ENCODE measurements at places on chromosomes 7 and 10.

DNA sequence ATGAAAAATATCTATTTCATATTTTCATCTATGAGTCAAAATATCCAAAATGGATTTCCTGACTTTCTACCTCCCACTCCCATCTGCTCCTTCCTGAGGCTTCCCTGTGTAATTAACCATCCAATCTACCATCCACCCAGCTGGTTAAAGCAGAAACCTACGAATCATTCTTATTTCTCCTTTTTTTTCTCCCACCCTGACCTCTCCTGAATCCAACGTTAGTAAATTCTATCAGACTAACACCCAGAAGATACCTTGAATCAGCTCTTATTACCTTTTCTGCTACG is 3.7 kb upstream of the LIPF start:
- no peak for DNase-seq

DNA sequence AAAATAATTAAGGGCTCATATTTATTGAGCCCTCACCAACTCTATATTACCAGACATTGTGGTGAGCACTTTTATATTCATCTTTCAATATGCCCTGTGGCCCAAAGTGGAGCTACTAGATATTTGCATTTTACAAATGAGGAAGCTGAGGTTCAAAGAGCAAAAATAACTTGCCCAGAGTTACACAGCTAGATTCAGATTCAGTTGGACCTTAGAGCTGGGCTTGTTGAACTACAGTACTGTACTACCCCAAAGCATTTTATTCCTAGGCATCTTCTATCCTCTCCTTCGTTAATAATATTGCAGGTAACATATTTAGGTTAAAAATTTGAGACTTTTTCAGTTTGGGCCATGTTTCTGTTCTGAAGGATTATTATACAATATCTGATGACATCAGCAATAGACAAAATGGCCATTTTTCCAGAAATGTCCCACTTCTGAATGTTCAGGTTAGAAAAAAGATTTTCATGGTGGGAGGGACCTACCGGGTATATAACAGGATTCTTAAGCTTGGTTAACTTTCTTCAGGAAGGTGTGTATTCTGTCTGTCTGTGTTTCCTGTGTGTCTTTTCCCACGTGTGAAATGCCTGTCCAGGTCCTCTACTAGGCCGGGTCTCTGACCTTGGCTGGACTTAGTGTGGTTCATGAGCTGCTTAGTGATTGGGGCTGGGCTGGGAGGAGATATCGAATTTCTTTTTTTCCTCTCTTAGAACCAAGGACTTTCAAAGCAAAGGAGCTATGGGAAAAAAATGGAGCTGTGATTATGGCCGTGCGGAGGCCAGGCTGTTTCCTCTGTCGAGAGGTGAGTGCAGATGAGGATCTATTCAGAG is 13.6 kb downstream of the PRXL2A start:
- no peak for DNase-seq

DNA sequence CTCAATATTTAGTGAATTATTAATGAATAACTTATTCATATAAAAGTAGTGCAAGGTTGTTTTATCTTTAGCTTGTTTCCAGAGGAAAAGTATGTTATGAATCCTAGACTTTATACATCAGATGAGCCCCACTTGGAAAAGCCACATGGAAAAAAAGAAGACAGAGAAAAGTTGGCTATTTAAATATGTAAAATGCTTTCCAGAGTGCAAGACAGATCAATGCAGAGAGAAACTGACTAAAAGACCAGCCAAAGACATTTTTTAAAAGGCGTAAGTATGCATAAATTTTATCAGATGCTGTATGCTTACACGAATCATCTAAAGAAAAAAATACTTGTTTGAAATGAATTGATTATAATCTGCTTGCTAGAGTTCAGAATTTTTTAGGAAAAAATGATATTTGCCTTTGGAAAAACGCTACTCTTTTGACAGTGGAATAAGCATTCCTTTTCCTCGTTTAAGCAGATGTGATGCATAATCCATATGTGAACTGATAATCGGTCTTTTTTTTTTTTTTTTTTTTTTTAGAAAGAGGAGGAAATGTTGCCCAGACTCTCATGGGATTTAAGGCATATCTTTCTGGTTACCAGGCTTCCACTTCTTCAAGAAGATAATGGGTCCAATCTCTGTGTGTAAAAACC is 70.7 kb downstream of the RELN start:
- DNase-seq, result no peak

- no peak for DNase-seq
These were observed 319.1 kb upstream of the NFE2L3 start for GRCh38 chr7:25832929-25833328.

GRCh38 chr7:115260381-115260780 is 338.5 kb downstream of the MDFIC start:
- DNase-seq, result no peak

DNA sequence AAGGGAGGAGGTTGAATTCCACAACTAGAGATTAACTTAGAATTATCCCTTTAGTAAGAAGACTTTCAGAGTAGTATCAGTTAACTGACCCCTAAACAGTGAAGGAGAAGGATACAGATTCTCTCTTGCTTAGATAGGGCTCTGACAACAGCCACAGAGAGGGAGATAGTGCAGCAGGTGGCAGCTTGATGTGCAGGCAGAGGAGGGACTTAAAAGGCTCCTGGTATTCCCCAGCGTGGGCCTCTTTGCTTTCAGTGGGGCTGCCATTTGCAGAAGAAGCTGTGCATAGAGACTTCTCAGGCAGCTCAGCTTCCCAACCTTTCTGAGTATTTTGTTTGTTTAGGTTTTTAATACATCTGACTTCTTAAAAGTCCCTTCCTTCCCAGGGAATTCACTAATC is 16.0 kb downstream of the FZD1 start:
- peak; percentile 38 for DNase-seq

DNA sequence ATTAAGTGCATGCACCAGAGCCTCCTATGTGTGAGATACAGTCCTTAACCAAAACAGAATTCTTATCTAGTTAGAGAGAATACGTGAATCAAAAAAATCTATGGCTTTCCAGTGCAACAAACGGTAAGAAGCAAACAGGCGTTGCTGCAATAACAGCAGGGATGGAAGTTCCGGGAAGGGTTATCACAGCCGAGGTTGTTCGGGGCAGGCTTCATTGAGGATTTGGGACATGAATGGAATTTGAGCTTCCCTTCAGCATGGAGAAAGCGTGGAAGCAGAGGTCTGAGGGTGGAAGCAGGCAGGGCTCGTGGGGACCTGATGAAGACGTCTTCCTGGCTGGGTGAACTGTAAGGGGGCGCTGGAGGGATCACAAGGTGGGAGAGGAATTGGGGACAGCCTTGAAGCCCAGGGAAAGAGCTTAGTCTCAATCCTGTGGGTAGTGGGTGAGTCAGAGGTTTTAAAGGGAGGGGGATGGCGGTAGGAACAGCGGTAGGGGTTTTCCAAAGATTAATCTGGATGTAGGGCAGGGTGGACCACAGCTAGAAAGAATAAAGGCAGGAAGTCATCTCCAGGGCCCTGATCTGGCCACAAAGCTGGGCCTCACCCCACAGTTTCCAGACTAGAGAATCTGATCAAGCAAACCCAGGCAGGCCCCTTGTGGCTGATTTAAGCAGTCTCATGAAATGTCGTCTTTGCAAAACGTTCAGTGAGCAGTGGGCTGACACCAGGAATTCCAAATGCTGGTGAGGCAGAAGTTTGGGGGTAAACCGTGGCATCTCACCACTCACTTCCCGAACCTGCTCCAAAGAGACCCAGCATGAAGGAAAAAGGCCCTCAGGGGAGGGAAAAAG is 65.1 kb downstream of the CALML3 start:
- no peak for DNase-seq

- no peak for DNase-seq
These were observed 21.9 kb upstream of the ANTXRL start for GRCh38 chr10:46264737-46265368.

DNA sequence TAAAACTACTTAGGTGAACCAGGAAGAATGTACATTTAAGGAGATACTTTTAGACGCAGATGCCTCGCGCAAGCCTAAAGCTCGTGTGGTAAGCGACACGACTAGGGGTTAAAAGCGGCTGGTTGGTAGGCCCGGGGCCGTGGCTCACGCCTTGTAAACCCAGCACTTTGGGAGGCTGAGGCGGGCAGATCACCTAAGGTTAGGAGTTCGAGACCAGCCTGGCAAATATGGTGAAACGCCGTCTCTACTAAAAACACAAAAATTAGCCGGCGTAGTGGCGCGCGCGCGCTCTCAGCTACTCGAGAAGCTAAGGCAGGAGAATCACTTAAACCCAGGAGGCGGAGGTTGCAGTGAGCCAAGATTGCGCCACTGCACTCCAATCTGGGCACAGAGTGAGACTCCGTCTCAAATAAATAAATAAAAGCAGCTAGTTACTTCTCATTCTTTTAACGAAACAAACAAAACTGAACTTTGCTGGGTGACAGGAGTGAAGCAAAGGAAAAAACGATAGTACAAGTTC is 879 bp downstream of the NUDT5 start:
- no peak for DNase-seq

- DNase-seq, result no peak
These were observed 737.2 kb upstream of the IGFBP3 start for GRCh38 chr7:46658281-46658680.

DNA sequence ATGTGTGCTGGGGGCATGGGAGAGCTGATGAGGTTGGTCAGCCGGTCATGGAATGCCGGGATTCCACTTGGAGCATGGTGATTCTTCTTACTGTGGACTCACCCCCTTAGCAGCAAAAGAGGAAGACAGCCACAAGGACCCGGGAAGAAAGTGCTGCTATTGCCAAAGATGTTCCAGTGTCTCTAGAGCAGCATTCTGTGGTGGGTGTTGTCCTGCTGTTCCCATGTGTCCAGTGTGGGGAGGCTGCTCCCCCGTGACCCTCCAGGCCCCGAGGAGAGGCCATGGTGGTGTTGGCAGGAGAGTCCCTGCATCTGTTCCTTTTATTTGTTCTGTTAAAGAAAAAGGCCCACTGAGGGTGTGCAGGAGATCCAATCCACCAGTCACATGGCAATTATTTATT is 499.4 kb downstream of the RPS24 start:
- no peak for DNase-seq

GRCh38 chr10:117246997-117247671 is 6.2 kb downstream of the SLC18A2 start:
- no peak for DNase-seq

GRCh38 chr7:55104712-55105433 is 86.1 kb downstream of the EGFR start:
- DNase-seq, result no peak

GRCh38 chr7:101940830-101941229 is 123.4 kb downstream of the CUX1 start:
- DNase-seq, result no peak

- no peak for DNase-seq
These were observed 1127.7 kb upstream of the LRRTM3 start for GRCh38 chr10:65798133-65798532.

DNA sequence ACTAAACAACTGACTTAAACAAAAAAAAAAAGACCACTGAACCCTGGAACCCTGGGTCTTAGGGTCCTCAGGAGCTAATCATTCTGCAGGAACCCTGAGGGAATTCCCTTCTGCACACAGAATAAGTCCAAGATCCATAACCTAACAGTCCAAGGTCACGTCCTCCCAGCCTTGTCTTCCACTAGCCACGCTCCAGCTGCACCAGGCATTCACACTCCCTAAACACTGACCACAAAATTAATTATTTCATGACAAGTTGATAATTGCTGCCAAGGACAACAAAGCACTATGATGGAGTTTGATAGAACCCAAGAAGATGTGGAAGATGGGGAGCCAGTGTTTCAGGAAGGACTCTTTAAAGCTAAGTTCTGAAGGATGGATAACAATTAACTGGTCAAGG is 130.6 kb downstream of the SH3PXD2A start:
- DNase-seq, result no peak

DNA sequence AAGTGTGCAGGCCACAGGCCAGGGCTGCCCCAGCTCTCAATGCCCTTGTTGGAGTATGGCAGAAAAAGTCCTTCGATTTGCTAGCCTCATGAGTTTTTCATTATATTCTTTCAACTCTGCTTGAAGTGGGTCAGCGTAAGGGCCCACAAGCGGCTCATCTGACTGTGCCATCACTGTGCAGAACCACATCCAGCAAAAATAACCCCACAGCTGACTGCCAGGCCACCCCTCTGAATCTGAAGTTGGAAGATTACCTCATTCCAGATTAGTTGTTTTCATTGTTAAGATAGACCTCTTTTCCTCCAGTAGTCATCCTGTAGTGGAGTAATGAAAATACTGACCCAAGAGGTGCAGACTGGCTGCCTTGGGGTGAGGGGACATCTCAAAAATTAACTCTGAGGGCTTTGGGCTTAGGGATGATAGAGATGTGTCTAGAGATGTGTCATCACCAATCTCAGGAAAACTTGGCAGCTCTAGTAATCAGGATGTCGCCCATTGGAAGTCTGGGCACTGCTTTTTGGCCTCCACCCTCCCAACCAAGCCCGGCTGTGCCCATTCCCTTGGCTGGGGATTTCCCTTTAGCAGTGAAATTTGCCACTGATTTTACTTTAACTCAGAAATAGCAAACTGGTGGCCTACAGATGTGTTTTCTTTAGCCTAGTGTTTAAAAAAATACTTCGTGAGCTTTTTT is 164.3 kb downstream of the LCOR start:
- DNase-seq, result no peak

- DNase-seq, result no peak
These were observed 283.0 kb downstream of the ADK start for GRCh38 chr10:74433993-74434392.

DNA sequence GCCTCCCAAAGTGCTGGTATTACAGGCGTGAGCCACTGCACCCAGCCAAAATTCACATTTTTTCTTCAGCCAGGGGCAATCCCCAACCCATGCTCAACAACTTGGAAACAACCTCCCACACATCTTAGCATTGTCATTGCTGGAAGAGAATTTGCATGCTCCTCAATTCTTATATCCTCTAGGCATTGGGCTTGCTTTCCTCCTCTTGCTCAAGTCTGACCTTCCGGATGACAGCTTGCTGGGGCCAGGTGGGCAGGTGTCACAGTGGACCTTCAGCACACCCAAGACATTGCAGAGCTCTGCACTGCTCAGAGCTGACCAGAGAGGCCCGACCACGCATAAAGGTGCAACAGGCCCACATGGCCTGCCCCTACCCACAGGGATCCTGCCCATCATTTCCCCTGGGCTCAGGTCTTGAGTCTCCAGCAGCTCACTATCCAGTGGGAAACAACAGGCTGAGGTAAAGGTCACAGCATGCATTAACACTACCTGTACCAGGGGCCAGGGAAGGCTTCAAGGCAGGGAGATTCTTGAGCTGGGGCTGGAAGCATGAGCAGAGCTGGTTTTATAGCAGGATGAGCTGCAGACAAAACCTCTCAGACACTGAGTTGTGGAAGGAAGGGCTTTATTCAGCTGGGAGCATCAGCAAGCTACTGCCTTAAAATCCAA is 6.8 kb upstream of the GPR15LG start:
- DNase-seq, result no peak

GRCh38 chr10:103042129-103042528 is 124.0 kb downstream of the CNNM2 start:
- peak; percentile 76 for DNase-seq

GRCh38 chr10:79056736-79057391 is 11.9 kb upstream of the ZMIZ1 start:
- DNase-seq, result no peak

DNA sequence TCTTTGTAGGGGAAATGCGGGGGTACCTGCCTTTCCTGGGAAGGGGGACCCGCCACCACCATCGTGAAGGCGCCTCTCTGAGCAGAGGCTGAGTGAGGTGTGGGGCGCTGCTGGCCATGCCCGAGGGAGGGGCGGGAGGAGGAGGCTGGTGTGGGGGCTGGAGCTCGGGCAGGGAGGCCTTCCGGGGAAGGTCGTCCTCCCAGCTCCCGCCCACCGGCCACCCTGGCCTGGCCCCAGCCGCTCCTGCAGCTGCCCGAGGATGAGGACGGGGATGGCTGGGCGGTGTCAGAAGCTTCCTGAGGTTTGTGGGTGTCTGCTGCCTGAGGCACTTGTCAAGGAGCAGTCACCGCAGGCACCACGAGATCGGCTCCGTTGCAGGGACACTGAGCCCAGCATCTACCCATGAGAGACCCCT is 11.4 kb downstream of the PWWP2B start:
- DNase-seq, result no peak

- DNase-seq, result no peak
These were observed 860 bp downstream of the EXOC6 start for GRCh38 chr10:92849234-92849525.
